ENCODE measurements at places on chromosomes 12 and 14.
A peak's percentile ranks its signal among the peaks of the same experiment; 100 is the strongest.

- DNase-seq = no peak
Measured at GRCh38 chr12:112330706-112331105, 51.5 kb downstream of the HECTD4 start.

GRCh38 chr14:100994756-100995330 is 91.3 kb upstream of the RTL1 start:
- no peak for DNase-seq

DNA sequence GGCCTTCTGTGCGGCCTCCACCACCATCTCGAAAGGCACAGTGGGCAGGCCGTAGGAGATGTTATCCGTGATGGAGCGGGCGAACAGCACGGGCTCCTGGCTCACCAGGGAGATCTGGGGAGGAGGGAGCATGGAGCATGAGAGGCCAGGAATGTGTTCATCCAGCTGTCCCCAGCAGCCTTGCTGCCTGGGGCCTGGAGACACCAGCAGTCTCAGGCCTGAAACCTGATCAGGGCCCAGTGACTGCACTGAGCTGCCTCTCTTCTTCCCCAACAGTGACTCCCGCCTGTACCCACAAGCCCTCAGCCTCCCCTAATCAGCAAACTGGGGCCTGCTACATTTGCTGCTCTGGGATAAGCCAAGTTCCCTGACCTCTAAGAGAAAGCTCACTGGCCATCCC is 30.9 kb downstream of the ABCB9 start:
- no peak for DNase-seq

GRCh38 chr14:60561845-60562746 is 53.1 kb downstream of the SIX6 start:
- peak; percentile 1 for DNase-seq

DNA sequence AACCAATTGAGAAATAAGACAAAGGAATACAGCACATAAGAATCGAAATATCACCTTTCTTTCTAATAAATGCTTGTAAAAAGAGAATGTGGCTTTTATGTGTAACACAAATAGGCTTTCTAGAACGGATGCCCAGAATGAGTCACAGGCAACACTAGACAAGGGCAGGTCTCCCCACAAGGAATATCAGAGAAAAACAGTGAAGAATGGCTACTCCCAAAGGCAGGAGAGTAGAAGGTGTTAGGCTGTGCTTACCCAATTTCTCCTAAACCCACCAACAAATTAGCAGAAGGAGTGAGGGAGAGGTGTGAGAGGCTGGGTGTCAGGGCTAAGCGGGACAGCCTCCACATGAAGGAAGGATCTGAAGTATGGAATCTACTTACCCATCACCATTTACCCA is 55.2 kb downstream of the GALNT4 start:
- no peak for DNase-seq

Measured in stimulated activated CD8-positive, alpha-beta memory T cell treated with anti-CD3 and anti-CD28 coated beads, Interleukin-15, amount 100 ng/mL, for 48 hours (primary cell).